Stimulated activated naive CD4-positive, alpha-beta T cell treated with Interleukin-2 at 50 U/mL for 16 hours (primary cell): ENCODE measurements at places on chromosomes 7 and 10.

GRCh38 chr7:146355216-146355615, 238.6 kb downstream of the CNTNAP2 start:
- DNase-seq: no peak

GRCh38 chr10:90592638-90593302, 265.1 kb downstream of the HTR7 start:
- DNase-seq: no peak

DNA sequence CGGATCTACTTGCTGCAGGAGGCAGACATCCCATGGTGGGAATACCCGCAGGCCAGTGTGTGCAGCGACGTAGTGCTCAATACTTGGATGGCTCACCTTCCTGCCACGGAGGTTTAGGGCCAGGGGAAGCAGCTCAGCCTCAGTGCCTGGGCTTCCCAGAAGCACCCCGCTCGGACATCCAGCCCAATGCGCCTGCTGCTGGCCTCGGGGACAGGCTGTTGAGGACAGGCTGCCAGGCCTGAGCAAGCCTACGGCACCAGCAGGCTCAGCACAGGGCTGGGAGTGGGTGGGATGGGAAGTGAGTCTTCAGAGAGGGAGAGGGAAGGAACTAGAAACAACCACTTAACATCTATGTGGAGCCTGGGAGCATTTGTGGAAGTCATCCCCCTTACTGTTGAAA, 441.3 kb upstream of the MGMT start:
- no peak for DNase-seq

- DNase-seq: no peak
These were observed 25.8 kb downstream of the SFTPD start for GRCh38 chr10:79923145-79923544.

DNA sequence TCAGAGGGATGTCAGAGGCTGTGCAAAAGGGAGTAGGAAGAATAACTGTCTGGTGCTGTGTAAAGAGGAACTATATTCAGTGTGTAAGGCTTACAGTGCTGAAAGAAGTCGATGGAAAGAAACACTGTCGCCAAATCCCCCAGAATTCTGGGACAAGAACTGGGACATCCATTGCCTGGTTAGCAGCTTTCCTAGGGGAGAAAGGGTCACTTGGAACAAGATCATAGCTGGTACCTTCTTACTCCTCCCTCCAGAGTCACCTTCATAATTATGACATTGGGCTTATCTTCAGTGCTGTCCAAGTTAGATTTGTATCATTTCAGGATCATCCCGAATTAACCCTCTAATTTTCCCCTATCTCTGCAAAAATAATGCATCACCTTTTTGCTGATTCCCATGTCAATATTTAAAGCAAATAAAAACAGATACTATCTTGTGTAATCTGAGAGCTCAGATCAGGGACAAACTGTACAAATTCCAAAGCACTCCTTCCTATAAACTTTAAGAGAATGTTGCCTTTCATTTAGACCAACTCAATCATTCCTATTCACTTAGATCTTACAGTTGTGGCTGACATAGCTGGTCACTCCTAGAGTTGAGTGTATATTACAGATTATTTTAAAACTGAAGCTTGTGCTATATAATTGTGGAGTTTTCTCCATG, 96.5 kb downstream of the DNAH11 start:
- DNase-seq: no peak

DNA sequence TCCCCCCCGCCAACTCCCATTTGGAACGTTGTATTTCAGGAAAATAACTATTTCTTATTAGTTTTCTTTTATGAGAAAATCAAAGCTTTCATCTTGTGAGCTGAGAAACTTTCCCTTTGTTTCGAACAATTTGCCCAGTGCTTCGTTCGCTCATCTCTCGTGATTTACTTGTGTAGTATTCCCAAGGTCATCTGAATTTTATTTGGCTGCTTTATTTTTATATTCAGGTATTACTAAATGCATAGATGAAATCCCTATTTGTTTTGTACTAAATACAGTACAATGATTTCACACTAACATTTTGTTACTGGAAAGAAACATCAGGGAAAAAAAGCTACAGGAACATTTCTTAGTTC, 12.0 kb upstream of the EBLN1 start:
- no peak for DNase-seq

DNA sequence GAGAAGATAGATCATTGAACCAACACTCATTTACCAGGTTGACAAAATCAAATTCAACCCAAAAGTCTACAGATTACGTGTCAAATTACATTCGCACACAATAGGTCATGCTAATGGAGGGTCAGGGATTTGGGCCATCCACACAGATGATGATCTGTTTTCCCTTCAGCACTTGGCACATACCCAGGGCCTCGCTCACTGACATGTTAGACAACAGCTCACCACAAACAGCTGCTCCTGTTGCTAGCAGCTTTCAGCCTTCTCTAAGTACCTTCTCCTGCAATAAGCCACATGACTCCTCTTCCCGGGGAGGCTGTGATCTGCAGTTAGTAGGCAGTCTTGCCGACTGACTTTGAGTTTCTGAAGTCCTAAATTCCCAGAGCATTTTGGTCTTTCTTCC, 18.4 kb downstream of the NKX2-3 start:
- no peak for DNase-seq

- no peak for DNase-seq
These were observed 45.8 kb upstream of the GLCCI1 start for GRCh38 chr7:7922684-7923385.

DNA sequence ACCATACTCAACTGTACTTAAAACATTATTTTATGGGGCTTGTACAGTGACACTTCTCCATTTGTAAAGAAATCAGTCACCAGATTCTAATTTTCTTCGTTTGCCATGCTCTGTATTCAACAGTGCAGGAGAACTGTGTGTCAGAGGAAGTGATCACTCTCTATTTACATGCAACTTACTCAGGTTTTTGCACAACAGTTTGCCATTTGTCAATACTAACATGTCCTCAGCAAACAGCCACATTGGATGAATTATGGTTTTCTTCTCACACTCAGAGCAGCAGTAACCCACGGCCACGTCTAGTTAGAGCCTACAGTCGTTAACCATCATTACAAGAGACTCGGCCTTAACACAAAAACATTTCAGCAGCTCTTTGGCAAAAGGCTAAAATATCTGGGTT, 69.2 kb upstream of the SP4 start:
- no peak for DNase-seq

DNA sequence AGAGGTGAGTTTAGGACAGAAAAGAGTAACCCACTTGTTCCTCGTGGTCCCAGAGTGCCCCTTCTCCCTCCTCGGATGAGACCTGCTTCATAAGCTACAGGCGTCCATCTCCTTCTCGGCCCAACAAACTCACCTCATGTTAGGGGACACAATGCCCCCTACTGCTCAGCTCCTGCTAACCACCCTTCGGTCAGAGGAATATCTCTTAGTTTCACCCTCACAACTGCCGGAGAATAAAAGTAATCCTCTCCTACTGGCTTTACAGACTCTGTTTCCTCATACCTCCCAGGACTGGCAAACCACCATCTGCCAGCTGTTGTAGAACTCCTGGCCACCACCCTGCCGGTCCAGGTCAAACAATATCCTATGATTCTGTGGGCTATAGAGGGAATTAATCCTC, 3.2 kb downstream of the AKR1B15 start:
- no peak for DNase-seq

GRCh38 chr7:40525764-40526163, 391.0 kb downstream of the SUGCT start:
- DNase-seq: no peak

DNA sequence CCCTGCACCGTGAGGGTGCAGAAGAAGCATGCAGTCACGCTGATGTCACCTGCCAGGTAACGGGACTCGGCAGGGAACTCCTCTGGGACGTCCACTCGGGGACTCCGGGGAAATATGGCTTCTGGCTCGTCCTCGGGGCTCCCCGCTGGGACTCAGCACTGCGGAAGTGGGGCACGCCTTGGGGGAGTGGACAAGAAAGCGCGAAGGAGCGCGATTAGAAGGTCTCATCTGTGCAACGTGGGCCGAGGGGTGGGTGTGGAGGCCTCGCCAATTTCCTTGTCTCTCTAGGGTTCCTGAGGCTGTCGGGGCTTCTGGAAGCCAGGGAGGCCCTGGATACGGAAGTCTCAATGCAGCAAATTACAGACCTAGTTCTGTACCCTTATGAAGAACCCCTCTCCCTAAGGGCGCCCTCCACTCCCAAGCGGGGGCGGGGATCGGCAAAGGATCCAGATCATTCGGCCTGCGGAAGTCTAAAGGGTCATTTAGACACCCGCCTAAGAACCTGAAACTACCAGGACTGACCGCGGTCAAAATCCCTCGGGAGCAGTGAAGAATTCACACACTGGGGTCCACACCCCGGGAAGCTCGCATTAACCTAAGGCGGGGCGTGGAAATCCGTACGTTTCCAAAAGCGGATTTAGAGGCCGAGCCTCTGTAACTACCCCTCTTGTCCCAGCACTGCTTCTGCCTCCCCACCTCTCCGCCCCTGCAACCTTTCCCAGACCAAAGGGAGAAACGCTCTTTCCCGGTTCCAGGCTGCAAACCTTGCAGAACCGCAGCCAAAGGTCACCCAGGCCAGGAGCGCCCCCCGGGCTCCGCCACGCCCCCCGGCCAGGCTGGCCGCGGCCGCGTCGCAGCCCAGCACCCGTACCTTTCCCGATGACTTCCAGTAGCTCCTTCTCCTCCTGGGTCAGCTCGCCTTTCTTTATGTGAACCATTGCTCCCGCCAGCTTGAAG, 640 bp downstream of the ANKMY2 start:
- peak; percentile 52 for DNase-seq

DNA sequence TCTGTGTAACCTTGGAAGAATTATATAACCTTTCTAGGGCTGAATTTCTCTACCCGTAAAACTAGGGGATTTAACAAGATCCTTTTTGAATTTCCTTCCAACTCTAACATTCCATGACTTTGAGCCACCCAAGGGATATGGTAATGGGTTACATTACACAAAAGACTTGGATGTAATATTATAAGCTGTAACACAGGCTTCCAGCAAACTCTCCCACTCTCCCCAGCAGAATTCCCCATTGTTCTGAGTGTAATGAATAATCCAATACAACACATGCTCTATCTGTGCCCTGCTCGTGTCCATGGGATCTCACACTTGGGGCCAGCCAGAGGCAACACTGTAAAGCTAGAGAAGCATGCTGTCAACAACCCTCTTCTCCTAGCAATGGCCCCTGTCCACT, 790.6 kb upstream of the AUTS2 start:
- DNase-seq: no peak

- DNase-seq: no peak
These were observed 97.0 kb upstream of the RET start for GRCh38 chr10:42979721-42980467.

GRCh38 chr7:20350518-20350951, 19.8 kb downstream of the ITGB8 start:
- no peak for DNase-seq

DNA sequence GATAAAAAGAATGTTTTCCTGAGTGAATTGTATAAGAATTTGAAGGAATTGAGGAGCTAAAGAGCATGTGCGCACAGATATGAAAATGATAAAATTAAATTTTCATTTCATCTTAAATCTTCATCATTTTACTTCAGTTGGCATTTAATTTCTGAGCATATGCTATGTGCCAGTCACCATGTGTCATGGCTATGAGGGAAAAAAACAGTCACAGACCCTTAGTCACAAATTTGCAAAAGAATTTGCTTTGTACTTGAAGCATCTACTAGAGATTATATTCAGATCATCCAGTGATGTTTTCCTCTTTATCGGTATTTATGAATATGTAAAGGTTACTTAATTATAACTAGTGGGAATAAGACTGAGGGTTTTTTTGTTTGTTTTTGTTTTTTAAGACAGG, 29.8 kb downstream of the VCL start:
- DNase-seq: no peak

DNA sequence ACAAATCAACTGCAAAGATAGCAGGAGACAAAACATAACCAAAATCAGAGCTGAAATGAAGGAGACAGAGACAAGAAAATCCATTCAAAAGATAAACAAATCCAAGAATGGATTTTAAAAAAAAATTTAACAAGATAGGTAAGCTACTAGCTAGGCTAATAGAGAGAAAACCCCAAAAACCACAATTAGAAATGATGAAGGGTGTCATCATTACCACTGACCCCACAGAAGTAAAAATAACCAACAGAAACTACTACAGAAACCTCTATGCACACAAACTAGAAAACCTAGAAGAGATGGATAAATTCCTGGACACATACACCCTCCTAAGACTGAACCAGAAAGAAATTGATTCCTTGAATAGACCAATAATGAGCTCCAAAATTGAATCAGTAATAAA, 117.6 kb downstream of the DNAJC1 start:
- no peak for DNase-seq

- no peak for DNase-seq
These were observed 56.6 kb downstream of the DNAJC1 start for GRCh38 chr10:21946946-21947345.

GRCh38 chr7:100682228-100682741, 8.7 kb downstream of the GNB2 start:
- DNase-seq: no peak

DNA sequence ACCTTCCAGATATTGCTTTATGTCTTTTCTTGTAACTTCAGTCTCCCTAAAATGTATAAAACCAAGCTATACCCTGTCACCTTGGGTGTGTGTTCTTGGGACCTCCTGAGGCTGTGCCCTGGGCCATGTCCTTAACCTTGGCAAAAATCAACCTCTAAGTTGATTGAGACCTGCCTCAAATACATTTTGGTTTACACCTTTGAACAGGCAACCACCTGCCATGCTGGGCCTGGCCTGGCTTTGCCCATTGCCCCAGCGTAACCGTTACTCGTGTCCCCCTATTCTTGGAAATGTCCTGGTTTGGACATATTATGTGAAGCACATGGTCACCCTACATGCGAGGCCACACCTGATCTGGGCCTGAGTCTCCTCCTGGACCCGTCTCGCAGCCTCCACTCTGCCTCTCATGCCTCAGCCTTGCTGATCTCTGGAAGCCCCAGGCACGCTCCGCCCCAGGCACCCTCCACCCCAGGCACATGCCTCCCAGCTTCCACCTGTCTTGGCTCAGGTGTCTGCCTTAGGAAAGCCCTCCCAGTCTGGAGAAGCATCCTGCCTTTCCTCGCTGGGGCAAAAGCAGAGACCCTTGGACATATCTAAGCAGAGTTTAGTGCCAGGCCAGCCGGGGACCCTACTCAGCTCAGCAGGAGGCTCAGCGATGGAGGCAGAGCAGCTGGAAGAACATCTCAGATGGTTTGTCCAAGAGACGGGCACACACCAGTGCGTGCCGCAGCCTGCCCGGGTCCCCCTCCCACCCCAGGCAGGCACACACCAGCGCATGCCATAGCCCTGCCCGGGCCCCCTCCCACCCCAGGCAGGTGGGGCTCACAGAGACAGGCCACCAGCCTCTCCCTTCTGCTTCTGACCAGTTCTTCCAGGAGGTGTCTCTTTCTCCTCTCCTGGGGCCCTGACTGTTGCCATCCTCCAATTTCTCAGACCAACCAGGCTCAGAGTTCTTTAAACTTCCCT, 4.0 kb upstream of the VIPR2 start:
- no peak for DNase-seq
